Stimulated activated CD8-positive, alpha-beta memory T cell treated with anti-CD3 and anti-CD28 coated beads, Interleukin-4, amount 100 ng/mL, for 1 hour (primary cell): ENCODE measurements at places on chromosomes 1 and 21.

DNA sequence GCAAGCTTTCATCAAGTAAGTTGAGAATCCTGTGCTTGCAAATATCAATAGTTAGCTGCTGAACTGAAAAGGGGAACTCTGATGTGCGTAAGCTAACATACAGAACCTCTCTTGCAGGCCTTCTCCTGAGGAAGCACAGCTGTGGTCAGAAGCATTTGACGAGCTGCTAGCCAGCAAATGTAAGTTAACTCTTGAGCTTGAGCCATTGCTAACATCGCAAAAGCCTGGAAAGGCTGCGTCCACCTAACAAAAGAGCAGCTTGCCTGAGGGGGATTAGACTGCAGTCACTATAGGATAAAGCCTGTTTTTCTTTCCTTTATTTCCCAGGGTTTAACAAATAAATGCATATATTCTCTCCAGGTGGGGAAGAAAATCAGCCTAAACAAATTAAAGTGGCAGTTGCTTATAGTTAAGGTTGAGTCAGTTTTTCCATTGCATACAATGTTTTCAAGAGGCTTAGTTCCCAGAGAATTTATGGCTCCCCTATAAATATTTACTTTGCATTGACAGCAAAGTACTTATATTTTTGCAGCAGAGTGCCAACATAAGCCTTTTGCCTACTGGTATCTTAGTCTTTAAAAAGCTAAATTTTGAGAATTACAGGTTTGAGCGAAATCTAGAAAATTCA is 1.5 kb downstream of the RGS2 start:
- no peak for DNase-seq

GRCh38 chr1:8182034-8182761 is 135.7 kb upstream of the SLC45A1 start:
- no peak for DNase-seq

DNA sequence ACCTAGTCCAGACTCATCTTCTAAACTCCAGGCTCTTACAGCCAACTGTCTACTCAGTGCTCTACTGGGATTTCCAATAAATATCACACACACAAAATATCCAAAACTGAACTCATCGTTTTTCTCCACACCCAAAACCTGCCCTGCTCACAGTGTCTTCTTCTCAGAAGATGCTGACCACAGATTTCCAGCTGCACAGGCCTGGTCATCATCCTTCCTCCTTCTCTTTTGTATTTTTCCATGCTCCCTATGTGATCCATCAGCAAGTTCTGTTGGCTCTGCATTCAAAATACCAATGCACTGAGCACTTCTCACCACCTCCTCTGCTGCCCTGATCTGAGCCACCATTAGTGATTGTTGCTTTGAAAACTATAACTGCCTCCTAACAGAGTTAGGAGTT is 159.5 kb upstream of the KAZN start:
- no peak for DNase-seq

GRCh38 chr1:56572334-56573050 is 6.9 kb downstream of the PLPP3 start:
- no peak for DNase-seq
